Stomach (tissue), 19 donors: ENCODE measurements at places on chromosomes 3 and 15.

DNA sequence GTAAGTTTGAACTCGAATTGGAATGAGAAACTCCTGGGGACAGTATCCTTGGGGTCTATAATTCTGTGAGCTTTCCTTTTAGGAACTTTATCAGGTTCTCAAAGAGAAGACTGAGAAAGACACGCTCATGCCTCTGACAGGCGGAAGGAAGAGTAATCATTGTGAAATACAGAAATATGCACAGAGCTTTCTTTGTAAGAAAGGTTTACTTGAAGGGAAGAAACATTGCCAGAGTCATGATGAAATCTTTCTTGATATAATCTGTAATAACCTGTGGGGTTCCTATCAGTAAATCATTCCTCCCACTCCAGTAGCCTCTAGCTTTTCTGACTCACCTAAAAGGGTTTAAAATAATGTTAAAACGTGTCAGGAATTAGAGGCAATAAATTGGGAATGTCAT lies 83.6 kb upstream of the CCDC39 start:
- DNase-seq, result no peak

DNA sequence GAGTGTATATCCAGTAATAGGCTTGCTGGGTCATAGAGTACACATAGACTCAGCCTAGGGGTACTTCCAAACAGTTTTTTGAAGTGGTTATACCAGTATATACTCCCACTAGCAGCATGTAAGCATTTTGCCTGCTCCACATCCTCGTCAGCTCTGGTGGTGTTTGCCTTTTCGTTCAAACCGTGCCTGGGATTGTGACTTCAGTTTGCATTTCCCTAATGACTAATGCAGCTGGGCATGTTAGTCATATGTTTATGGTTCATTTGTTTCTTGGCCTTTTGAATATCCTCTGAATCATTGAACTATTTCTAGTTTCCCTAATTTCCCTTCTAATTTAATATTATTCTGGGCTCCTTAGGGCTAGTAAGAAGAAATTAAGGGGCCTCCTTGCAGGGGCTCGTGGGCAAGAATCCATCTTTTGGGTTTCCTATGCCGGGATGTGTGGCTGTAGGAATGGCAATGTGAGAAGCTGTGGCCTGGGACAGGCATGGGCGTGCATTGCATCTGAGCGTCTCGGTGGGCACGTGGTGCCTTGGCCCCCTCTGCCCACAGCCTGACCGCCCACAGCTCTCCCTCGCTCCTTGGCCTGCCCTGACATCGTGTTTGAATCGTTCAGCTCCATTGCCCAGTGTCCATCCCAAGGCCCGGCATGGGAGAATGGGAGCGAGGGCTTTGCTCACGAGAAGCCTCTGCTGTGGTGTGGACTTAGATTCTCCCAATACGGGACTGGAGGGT lies 26.4 kb downstream of the FAH start:
- DNase-seq, result no peak

DNA sequence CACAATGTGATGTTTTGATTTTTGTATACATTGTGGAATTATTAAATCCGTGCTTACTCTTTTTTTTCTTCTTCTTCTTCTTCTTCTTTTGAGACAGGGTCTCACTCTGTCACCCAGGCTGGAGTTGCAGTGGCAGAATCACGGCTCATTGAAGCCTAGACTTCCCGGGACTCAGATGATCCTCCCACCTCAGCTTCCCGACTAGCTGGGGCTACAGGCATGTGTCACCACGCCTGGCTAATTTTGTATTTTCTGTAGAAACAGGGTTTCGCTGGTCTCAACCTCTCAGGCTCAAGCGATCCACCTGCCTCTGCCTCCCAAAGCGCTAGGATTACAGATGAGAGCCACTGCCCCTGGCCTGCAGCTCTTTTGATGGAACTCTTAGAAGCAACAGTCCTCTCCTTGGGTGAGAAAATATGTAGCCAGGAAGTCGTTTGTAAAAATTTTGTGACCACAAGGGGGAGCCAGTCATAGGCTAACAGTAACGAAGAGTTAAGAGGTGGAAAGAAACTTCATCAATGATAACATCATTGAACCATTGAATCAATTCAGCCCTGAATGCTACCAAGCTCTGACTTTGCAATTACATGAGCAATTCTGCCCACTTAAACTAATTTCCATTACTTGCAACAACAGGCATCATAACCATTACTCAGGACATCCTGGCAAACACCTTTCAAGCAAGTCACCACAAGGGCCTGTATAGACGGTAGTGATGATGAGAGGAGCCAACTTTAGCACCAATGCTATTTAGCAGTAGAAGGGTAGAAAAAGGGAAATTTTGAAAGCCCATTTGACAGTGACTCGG lies 16.7 kb upstream of the CMTM7 start:
- DNase-seq, result peak; percentile 59

- no peak for DNase-seq
Observed at GRCh38 chr3:169295126-169295525, 368.4 kb downstream of the MECOM start.

DNA sequence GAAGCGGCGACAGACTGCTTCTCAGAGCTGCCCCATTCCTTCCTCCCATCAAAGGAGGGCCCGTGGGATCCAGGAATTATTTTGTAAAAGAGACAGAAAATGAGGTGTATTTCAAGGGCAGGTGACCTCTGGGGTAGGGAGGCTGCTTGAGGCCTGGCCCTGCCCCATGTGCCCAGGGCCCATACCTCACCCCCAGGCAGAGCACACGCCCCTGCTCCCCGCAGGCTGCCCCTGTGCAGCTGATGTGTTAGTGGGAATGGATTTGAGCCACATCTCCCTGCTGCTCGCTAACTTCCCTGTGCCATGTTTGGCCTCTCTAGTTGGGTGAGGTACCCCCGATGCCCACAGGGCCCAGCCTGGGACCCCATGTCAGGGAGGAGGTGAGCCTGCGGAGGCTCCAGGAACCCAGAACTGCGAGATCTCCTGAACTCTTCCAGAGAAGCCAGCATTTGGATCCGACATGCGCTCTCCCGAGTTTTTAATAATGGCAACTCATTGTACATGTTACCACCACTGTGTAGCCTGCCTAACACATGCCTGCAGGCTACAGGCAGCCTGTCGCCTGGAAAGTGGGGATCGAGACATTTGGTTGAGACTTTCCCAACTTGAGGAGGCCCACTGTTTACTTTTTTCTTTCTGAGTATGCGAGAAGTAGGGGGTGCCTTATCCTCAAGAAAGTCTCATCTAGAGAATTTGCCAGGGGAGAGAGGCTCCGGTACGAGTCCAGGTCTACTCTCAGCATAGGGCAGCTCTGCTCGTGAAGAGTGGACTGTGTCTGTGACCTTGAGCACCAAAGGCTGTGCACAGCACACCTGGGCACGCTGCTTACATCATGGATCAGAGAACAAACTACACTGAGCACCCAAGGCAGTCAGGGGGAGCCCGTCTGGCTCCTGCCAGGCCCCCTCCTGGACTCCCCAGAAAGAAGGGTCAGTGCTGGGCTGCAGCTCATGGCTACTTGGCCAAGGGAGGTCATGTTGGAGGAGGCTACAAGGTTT lies 36.1 kb downstream of the PCSK6 start:
- no peak for DNase-seq

- DNase-seq, result no peak
Observed at GRCh38 chr15:70812827-70813364, 41.1 kb downstream of the LARP6 start.
